AG04449 (cell line): ENCODE measurements at places on chromosomes 11 and 22.

DNA sequence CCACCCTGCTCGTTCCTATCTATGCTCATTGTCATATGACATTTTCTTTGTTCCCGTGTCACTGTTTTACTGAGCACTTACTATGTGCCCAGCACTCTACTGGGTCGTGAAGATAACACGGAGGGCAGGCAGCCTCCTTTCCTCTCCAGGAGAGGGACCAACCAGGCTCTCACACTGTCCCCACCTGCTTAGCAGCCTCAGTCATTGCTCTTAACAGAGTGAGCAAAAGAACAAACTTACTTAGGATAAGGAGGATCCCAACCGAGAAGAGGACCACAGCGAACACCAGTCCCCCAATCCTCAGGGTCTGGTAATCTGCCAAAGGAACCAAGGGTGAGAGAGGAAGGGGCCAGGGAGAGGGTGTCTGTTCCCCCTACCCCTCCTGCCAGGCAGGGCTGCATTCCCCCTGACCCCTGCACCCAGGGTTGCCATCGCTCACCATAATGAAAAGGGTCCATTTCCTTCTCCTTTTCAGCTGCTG is 17.0 kb upstream of the FXYD2 start:
- DNase-seq = no peak

- no peak for DNase-seq
Measured at GRCh38 chr11:20193307-20193706, 33.0 kb upstream of the DBX1 start.

DNA sequence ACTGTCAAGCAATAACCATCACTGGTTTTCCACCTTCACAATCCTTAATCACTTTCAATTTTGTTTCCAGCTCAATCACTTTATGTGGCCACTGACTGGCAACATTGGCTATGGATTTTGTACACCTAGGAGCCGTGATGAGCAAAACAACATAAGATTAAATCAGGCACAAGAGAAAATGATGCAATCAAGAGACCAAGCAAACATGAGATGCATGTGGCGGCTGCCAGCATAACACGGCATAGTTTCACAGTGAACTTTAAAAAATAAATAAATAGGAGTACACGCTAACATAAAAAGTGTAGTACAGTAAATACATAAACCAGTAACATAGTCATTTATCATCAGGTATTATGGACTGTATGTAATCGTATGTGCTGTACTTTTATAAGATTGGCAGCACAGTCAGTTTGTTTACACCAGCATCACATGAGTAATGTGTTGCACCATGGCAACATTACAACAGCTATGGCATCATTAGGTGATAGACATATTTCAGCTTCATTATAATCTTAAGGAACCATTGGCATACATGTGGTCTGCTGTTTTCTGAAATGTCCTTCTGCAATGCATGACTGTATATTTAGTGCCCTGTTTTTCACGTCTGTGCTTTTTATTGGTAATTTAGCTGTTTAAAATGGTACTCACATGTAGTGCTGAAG is 83.3 kb upstream of the PRDM11 start:
- DNase-seq = no peak

GRCh38 chr22:32628628-32629572 is 154.3 kb downstream of the FBXO7 start:
- peak; percentile 76 for DNase-seq

DNA sequence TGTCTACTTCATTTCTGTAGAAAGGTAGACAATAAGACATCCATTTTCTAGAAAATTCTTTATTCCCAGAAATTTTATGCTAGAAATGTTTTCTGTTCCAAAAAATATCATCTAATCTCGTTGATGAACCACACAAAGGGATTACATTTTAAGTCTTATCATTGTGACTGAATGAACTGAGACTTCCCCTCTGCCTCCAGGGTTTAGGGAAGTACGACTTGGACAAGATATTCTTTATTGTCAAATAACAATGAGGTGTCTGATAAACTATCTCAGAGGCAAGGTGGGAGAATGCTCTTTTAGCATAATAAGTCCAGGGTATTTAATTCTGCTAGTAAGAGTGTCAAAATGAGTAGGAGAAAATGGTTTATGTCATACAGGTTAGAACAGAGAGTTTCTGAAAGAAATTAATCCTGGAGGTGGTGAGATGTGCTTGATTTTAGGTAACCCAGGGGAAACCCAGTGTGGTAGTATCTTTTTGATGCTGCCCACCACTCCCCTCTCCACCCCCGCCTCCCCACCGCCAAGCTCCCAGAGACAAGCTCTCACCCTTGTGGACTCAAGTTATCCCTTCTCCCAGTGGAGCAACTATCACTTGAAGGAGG is 100.6 kb downstream of the CD44 start:
- DNase-seq = no peak

- DNase-seq = no peak
Measured at GRCh38 chr11:13104619-13105236, 95.6 kb downstream of the RASSF10 start.

GRCh38 chr22:49997251-49997599 is 15.3 kb downstream of the IL17REL start:
- DNase-seq = no peak

GRCh38 chr11:33387996-33388395 is 130.8 kb downstream of the HIPK3 start:
- no peak for DNase-seq

GRCh38 chr11:116927163-116927974 is 89.9 kb upstream of the APOA1 start:
- no peak for DNase-seq

- DNase-seq = peak; percentile 73
Measured at GRCh38 chr11:26841818-26842473, 120.1 kb upstream of the SLC5A12 start.

GRCh38 chr11:74332291-74332690 is 20.9 kb upstream of the P4HA3 start:
- no peak for DNase-seq

DNA sequence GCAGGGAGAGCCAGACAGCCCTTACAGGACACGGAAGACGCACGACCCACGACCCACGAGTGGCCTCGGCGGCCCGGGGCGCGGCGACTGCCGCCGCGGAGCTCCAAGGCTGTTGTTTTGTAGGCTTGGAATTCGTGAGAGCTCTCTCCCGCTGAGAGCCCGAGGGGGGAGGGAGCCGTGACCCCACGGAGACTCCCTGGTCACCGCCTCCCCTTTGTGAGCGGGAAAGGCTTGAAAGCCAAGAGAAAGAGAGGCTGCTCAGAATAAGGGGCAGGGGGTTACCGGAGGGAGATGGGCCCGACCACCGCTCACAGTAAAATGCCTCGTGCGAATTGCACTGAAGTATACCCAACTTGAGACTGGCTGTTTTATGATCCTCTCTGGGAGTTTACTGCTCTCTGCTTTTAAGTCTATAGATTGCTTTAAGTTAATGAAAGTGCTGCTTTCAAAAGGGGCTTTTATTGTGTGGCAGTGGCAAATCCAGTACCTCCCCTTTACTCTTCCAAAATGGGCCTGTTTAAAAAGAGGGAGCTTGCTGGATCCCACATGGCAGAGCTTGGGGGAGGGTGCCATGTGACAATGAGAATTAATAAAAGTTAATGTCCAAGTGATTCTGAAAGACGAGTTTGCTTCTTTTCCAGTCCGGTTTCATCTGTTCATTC is 2.9 kb downstream of the PKNOX2 start:
- DNase-seq = no peak

DNA sequence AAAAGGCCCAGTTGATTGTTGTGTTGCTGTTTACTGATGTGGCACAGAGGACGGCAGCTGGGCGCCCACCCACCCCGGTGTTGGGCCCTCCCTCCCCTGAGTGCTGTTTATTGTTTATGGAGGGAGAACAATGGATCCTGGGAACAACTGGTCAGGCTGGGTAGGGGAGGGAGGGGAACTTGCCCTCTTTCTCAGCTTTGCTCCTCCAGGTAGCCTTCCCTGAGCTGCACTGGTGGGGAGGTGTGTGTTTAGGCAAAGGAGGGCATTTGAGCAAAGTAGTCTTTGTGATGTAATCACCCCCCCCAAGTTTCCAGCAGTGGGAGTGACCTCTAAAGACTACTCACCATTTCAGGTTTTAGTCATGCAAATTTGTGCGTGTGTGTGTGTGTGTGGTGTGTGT is 1035.3 kb downstream of the NTM start:
- DNase-seq = no peak

DNA sequence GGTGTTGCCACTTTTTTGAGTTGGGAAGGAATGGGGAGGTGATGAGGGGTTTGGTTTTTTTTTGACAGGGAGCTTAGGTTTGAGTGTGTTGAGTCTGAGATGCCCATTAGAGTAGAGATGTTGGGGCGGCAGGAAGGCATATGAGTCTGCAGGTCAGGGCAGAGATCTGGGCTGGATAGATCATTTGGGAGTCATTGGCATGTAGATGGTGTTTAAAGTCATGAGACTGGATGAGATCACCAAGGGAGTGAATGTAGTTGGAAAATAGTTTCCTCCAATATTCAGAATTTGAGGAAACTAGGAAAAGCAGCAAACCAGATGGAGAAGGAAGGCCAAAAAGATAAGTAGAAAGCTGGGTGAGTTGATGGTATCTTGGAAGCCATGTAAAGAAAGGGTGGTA is 2.1 kb upstream of the ANAPC15 start:
- no peak for DNase-seq

GRCh38 chr22:37275134-37275533 is 7.2 kb upstream of the CYTH4 start:
- no peak for DNase-seq

GRCh38 chr22:44403602-44404329 is 91.0 kb upstream of the SHISAL1 start:
- DNase-seq = no peak

- DNase-seq = no peak
Measured at GRCh38 chr11:13718394-13718793, 49.9 kb downstream of the FAR1 start.

DNA sequence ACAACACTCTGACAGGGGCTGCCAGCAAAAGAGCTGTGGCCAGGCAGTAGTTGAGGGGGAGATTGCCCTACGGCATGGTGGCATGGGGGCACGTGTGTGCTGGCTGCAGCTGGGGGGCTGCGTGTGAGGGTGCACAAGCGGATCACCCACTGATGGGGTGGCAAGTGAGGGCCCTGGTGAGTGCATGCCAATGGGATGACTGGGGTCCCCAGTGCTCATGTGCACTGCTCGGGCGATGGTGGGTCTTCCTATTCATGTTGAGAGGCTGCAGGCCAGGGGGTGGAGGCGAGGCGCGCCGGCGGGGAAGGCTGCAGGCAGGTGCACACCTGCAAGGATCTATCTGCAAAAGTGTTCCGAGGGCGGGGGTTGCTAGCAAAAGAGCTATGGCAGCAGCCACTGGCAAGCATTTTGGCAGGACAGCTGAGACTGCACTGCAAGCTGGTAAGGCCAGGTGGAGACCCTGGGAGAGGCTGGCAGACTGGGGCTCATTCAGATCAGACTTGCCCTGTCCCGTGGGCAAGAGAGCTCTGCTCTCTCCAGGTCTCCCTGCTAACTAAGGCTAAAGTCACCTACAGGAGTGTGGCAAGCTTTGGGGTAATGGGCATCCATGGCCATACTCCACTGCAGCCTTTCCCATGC is 12.0 kb downstream of the OR51I2 start:
- no peak for DNase-seq
